CD4-positive, alpha-beta T cell treated with Interleukin-4 for 1 hour (primary cell): ENCODE measurements at places on chromosomes 1 and 21.

- DNase-seq = no peak
Measured at GRCh38 chr1:87305151-87305550, 23.5 kb upstream of the LMO4 start.

DNA sequence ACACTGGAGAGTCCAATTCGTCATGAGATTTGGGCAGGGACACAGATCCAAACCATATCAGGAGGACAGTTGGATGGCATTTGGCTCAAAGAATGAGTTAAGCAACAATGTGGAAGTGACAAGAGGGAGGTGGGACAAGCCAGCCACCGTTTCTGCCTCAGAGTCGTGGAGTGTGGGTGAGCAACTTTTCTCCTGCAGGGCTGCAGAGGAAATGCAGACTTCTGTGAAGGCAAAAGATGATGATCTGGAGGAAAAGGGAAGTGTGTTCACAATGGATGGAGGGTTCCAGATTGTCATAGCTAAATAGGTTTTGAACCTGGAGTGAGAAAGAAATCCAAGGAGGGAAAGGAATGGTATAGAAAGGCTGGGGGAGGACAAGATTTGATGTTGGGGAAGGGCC, 16.4 kb upstream of the KANK4 start:
- no peak for DNase-seq

DNA sequence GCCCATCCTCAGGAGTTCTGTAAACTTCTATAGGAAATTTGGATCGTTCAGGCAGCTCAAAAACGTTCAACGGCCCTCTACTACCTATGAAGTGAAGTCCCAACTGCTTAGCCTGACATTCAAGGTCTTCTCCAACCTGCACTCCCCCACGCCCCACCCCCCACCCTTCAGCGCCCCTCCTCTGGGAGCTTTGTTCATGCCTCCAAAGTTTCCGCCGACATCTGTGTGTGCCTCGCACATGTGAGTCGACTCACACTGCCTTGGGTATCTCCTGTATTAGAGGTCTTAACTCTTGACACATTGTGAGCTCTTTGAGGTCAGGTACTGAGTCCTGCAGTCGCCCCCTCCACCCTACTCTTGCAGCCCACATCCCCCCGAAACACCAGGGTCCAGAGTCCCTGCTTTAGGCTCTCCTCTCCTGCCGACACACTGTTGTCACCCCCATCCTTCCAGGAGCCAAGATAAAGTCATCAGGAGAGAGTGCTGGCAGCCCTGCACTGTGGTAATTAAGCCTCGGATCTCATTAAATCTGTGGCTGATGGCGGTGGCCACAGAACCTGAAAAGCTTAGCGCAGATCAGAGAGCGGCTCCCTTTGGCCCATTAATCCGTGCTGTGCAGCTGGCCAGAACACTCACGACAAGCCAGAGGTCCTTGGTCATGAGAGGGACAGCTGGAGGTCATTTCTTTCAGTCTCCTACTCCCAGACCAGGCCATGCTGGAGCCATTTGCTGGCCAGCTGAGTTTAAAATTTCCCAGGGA, 1.4 kb upstream of the PAFAH2 start:
- no peak for DNase-seq

DNA sequence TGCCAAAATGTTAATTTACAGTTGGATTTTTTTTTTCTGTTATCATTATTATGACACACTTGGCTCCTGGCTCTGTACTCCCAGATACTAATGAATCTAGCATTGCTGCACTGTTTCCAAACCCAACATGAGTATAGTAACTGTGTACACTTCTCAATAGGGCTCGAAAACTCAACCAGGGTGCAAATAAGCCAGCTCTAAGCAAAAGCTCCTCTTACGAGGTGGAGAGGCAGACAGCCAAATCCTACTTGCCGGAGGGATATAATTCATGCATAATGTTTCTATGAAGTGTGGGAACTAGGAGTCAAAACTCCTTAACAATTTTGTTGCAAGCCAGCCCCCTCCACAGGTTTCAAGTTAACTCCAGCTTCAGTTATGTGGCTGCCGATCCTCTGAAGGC, 510.4 kb upstream of the ZP4 start:
- no peak for DNase-seq

- DNase-seq = no peak
Measured at GRCh38 chr1:219924342-219924741, 4.0 kb downstream of the SLC30A10 start.

DNA sequence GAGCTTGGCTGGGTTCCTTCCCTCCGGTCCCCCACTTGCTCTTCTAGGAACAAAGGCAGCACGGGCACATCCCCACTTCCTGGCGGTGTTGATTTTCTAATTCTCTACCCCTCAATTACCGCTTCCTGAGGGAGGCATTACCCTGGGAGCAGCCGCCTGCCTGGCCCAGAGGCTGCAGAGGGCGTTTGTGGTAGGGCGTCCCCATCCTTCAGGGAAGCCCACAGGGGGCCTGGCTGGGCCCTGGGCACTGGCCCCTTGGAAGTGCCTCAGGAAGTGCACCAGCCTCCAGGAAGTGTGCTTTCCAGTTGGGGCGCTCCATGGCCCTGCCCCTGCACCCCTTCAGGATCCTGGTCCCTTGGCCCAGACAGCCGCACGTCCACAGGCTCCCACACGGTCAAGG, 42.1 kb upstream of the CASZ1 start:
- DNase-seq = no peak

DNA sequence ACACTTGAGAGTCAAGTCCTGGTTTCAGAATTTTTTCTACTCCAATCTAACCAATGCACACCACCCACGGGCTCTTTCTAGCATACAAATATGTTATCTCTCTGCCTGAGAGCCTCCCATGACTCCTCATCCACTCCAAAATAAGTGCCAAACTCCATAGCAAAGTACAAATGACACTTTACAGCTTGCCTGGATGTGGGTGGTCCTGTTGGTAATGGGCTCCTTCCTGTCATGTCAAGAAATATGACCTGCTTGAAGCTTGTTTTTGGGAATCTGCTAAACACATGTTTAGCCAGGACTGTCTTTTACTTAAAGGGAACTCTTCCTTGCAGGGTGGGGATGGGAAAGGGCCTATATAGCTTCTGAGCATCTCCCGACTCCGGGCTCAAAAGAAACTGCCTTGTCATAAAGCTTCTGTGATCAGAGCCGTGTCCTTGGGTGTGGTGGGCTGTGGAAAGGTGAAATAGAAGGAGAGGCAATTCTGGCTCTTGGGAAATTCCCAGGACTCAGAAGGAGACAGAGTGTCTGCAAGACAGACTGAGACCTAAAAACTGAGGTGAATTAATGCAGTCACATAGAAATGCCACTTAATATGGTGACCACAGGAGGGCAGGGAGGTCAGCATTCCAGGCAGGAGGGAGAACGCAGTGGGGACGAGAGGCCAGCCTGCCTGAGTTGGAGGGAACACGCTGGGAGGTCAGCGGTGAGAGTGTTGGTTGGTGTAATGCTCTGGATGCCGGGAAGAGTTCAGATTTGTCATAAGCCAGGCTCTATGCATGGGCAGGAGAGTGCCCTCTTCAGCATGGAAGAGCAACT, 6.1 kb upstream of the IGFN1 start:
- DNase-seq = no peak

DNA sequence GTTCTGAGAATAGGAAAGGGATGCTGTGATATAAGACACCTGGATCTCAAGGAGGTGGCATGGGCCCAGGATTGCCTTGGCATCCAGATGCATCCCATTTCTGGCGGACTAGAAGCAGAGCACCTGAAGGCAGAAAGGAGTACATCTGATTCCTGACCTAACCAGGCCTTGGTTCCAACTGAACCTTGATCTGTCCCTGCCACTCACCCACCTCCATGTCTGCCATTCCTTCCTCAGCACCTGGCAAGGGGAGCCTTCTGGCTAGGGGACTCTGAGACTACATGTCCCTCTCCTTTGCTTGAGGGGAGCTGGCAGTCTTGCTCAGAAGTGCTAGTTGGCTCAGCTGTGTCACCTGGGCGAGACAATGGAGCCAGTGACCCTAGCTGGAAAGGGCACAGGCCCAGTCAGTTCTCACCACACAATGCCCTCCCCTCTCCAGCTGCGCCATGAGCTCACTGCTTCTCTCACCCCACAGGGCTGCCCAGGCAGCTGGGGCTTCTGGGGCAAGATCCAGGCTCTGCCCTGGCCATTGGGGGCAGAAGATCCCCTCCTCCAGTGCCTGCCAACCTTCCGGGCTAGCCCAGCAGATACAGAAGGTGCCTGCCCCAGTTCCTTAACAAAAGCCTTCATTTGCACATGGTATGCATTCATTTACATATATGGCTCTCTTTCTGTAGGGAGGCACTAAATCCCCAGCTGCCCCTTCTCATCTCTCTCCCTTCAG, 2.9 kb downstream of the IGSF8 start:
- DNase-seq = no peak

DNA sequence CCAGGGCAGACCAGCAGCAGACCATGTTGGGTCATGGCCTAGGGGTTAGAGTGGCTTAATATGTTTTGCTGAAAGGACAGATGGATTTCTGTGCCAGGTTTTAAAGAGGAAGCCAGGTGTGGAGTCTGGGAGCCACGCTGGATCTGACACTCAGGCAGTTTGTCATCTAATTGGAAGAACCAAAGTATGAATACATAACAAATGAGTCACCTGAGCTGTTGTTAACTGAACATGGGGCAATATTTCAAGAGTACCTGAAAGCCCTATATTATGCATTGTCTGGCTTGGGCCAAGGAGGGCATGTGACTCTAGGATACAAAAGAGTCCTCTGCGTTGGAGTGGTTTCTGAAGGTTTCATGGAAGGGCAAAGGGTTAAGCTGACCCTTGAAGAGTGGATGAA, 70.6 kb downstream of the LMO4 start:
- DNase-seq = no peak

DNA sequence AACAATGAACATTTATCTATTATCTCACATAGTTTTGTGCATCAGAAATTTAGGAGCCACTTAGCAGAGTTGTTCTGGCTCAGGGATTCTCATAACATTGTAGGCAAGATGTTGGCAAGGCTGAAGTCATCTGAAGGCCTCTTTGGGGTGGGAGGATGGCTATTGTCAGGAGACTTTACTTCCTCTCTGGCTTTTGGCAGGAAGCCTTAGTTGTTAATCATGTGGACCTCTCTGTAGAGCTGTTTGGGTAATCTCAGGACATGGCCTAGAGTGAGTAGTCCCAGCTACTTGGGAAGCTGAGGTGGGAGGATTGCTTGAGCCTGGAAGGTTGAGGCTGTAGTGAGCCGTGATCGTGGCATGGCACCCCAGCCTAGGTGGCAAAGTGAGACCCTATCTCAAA, 40.2 kb downstream of the RASAL2 start:
- no peak for DNase-seq

DNA sequence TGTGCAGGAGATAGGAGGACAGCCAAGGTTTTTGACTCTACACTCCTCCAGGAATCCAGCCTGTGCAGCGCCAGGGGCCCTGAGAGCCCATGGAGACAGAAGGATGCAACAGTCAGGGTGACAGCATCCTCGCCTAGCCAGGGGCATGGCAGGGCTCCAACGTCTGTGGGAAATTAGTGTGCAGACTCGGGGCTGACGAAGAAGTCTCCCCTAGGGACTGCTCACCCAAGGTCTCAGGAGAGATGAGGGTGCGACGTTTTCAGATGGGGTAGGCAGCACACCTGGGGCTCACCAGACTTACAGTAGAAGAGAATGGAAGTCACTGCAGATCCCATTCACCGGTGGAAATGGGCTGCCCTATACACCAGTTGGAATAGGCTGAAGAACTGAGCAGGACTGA, 241.7 kb downstream of the SETD4 start:
- no peak for DNase-seq

GRCh38 chr1:53826367-53826766, 11.7 kb downstream of the NDC1 start:
- no peak for DNase-seq

- DNase-seq = peak; percentile 53
Measured at GRCh38 chr1:7942214-7942921, 1.7 kb upstream of the TNFRSF9 start.

DNA sequence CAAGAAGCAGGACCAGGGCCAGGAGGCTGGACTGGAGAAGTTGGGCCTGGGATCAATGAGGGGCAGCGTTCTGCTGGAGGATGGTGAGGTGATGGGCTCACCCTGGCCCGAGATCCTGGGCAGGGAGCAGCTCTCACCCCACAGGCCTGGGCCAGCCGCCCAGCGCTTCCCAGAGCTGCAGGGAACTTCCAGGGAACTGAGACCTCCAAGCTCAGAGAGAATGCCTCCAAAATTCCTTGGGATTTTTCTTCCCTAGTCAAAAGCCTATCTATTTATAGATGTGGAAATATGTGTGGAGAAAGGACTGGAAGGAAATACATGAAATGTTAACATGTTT, 121.2 kb downstream of the SPSB1 start:
- no peak for DNase-seq

DNA sequence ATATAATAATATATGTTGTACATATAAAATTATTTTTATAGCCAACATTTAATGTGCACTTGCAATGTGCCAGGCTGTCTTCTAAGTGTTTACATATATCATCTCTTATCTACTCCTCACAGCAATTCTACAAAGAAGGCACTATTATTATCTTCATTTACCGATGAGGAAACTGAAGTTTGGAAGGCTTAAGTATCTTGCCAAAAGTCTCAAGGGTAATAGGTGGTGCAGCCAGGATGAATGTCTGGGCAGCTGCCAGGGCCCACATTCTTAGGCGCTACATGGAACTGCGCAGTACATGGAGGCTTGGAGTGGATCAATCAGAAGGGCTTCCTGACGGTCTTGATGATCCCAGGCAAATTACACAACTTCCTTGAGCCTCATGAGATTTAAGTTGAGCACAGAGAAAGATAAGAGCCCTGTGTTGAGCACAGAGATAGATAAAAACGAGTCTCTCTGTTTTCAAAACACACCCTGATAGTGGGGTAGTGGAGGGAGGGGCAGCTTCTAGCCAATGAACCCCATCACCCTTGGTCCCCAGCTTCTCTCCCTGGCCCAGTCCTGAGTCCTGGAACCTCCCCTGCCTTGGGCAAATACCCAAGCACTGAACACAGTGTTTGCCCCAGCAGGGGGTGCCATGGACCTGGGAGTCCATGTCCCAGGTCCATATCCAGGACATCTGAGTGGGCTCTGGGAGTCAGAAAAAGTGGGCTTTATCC, 9.2 kb downstream of the POU3F1 start:
- no peak for DNase-seq

DNA sequence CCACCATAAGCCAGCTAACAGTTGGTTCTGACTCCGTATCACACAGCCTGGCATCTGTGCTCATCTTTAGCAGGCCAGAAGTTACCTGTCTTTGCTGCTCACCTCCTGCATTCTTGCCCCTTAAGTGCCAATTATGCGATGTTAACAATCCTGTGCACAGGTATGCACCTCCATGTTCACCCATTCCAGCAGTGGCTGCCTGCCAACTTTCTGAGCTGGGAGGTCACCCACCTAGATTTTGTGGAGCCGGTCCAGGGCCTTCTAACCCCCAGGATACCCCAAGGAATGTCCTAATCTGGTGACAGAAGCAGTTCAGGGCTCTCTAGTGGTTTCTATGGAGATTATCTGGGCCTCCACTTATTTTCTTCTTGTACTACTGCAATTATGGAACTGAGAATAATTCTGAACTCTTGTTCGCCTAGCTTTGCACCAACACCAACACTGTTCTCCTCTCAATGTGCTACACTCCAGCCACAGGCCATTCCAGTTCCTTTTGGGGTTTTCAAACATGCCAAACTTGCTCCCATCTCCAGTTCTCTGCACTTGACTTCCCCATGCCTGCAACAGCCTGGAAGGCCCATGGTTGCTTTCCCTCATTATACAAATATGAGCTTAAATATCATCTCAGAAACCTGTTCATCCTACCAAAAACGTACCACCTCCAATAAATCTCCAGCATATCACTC, 9.0 kb downstream of the BCAR3 start:
- DNase-seq = no peak
